ENCODE measurements at places on chromosomes 1 and 21. TPM values are rescaled to one million over a fixed set of nuclear protein-coding genes. Genes with fewer than 3 reads are reported as not detected.

GRCh38 chr21:43691801-43692200 is 27.1 kb upstream of the PDXK start:
- H3K4me3 ChIP-seq, result no peak overlapping the region
- no peaks in the 10 kb centered on the region for H3K27me3 ChIP-seq
- no peak overlapping the region for H3K27ac ChIP-seq
- H3K4me1 ChIP-seq, result no peaks in the 10 kb centered on the region

The CRYZ gene
- total RNA-seq, result 55.9 TPM

GRCh38 chr1:235366286-235366685 is 941 bp upstream of the TBCE start:
- H3K27ac ChIP-seq, result no peak overlapping the region
- no peaks in the 10 kb centered on the region for H3K4me1 ChIP-seq
- H3K36me3 ChIP-seq, result no peaks in the 10 kb centered on the region
- H3K27me3 ChIP-seq, result no peaks in the 10 kb centered on the region

- H3K4me3 ChIP-seq, result no peak overlapping the region
- no peak for DNase-seq
- no peaks in the 10 kb centered on the region for H3K27me3 ChIP-seq
- H3K27ac ChIP-seq, result no peak overlapping the region
- H3K4me1 ChIP-seq, result no peaks in the 10 kb centered on the region
Measured at GRCh38 chr1:168285971-168286927, 5.6 kb downstream of the TBX19 start.

DNA sequence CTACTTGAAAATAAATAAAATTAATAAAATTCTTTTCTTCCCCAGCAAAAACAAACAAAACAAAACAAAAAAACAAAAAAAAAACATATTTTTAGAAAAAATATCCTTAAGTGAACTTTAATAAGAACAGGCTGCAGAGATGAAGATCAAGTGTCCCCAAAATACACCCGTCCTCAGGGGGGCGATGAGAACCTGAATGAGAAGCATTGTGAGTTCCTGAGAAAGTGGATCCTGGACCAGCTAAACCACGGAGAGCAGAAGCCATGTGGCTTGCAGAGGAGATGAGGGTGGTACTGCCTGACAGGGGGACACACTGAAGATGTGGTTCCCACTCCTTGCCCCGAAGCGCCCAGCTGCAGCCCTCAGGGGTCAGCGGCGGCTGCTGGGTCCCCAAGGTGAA is 89.3 kb downstream of the ITPKB start:
- no peak overlapping the region for H3K27ac ChIP-seq
- no peaks in the 10 kb centered on the region for H3K27me3 ChIP-seq
- H3K4me1 ChIP-seq, result peaks cover 22% of the 10 kb centered on the region
- H3K4me3 ChIP-seq, result no peak overlapping the region
- no peak for DNase-seq

- H3K4me3 ChIP-seq, result no peak overlapping the region
- no peak overlapping the region for H3K27ac ChIP-seq
- no peaks in the 10 kb centered on the region for H3K27me3 ChIP-seq
Measured at GRCh38 chr1:162197615-162198421, 128.3 kb downstream of the NOS1AP start.

DNA sequence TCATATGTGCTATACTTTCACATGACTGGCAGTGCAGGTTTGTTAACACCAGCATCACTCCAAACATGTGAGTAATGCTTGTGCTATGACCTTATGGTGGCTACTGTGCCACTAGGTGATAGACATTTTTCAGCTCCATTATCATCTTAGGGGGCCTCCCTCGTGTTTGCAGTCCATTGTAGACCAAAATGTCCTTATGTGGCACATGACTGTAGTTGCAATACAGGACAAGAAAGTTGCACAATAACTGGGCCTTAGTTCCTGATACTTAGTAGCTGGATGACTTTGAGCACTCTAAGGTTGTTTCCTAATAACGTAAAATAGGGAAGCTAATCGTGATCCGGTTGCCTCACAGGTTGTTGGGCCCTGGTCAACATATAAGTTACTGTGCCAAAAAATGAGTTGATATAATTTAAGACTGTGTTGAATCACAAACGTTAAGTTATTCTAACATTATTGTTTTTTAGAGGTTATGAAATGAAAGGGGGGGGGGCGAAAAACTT is 511 bp upstream of the SNX27 start:
- H3K36me3 ChIP-seq, result no peaks in the 10 kb centered on the region
- DNase-seq, result no peak
- H3K4me1 ChIP-seq, result no peaks in the 10 kb centered on the region
- no peaks in the 10 kb centered on the region for H3K27me3 ChIP-seq
- H3K4me3 ChIP-seq, result no peak overlapping the region

DNA sequence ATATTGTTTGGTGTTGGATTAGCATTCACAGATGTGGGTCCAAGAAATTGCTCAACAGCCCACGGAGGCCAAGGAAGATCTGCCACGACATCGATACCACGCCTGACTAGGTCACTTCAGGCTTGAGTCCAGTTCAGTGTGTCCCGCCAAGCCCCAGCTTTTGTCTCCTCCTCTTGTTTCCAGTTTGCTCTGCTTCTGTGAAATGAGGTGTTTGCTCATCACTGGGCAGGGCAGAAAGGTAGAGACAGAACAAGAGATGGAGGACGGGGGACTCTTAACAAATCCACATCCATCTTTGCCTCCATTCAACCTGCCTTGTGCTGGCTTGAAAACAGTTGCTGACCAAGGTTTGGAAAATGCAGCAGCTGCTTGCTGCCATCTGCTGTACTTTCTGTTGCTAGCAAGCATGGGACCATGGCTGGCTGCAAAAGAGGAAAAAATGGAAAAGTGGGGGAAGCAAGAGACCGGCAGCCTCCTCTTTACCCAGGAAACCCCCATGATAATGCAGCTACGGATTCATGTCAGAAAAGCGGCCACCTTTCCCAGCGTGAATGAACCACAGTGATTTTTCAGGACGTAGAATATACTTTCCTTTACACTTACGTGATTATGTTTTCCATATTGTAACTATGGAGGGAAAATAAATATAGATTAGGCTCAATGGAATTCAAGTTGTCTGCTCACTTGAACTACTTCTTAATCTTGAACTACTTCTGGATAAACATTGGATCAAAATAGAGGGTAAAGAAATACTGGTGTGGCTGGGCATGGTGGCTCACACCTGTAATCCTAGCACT is 80.2 kb upstream of the GREM2 start:
- no peaks in the 10 kb centered on the region for H3K4me1 ChIP-seq
- no peaks in the 10 kb centered on the region for H3K27me3 ChIP-seq
- no peak overlapping the region for H3K4me3 ChIP-seq
- no peak overlapping the region for H3K27ac ChIP-seq
- DNase-seq, result no peak
- no peaks in the 10 kb centered on the region for H3K36me3 ChIP-seq

GRCh38 chr1:103958699-103959098 is 209.0 kb downstream of the AMY1C start:
- no peak overlapping the region for H3K4me3 ChIP-seq
- no peaks in the 10 kb centered on the region for H3K27me3 ChIP-seq
- DNase-seq, result no peak
- no peak overlapping the region for H3K27ac ChIP-seq
- no peaks in the 10 kb centered on the region for H3K36me3 ChIP-seq

GRCh38 chr1:65508051-65508450 is 87.6 kb downstream of the LEPR start:
- no peak overlapping the region for H3K27ac ChIP-seq
- H3K36me3 ChIP-seq, result no peaks in the 10 kb centered on the region
- no peaks in the 10 kb centered on the region for H3K27me3 ChIP-seq

- DNase-seq, result no peak
- no peaks in the 10 kb centered on the region for H3K36me3 ChIP-seq
- H3K27me3 ChIP-seq, result no peaks in the 10 kb centered on the region
- no peaks in the 10 kb centered on the region for H3K4me1 ChIP-seq
- H3K4me3 ChIP-seq, result no peak overlapping the region
Measured at GRCh38 chr1:81424061-81424460, 376.7 kb upstream of the ADGRL2 start.

- no peaks in the 10 kb centered on the region for H3K36me3 ChIP-seq
- DNase-seq, result no peak
- no peak overlapping the region for H3K4me3 ChIP-seq
- no peak overlapping the region for H3K27ac ChIP-seq
- no peaks in the 10 kb centered on the region for H3K27me3 ChIP-seq
Measured at GRCh38 chr21:37675202-37675801, 241.0 kb downstream of the KCNJ6 start.

The KLHL12 gene
- total RNA-seq, result 28.5 TPM

DNA sequence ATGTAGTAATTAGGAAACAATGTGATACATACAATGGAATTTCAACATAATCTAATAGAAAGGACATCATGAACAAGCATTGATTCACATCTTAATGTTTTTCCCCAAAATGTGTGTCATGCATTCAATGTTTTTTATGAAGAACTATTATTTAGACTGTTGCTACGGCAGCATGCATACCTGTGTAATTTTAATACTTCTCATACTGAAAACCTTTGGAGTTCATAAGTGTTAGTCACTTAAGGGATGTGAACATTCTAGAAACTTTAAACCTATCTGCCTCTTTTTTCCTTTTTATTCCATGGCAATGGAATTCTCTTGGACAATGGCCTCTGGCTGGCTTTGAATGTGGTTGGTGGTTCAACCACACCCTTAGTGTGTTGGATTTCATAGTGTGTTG is 48.6 kb downstream of the TMPRSS15 start:
- no peak for DNase-seq
- H3K27me3 ChIP-seq, result no peaks in the 10 kb centered on the region
- no peaks in the 10 kb centered on the region for H3K36me3 ChIP-seq
- no peak overlapping the region for H3K4me3 ChIP-seq

DNA sequence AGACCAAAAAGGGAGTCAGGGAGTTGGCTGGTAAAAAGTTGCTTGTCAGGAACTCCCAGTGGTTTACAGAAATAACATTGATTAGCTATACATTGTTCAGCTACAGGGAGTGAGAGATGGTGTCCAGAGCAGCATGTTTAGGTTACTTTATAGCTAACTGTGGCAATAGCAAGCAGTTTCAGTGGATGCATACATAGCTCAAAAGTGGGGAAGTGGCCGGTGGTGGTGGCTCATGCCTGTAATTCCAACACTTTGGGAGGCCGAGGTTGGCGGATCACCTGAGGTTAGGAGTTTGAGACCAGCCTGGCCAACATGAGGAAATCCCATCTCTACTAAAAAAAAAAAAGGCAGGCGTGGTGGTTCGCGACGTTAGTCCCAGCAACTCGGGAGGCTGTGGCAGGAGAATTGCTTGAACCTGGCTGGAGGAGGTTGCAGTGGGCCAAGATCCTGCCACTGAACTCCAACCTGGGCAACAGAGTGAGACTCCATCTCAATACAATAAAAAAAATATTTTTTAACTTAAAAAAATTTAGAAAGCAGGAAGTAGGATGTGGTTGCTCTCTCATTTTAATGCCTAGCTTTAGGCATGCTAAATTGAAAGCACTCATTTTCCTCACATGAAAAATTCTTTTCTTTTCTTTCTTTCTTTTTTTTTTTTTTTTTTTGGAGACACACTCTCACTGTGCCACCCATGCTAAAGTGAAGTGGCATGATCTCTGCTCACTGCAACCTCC is 109.7 kb downstream of the PPIAL4G start:
- H3K4me3 ChIP-seq, result no peak overlapping the region
- no peak overlapping the region for H3K27ac ChIP-seq
- no peak for DNase-seq
- no peaks in the 10 kb centered on the region for H3K27me3 ChIP-seq
- no peaks in the 10 kb centered on the region for H3K4me1 ChIP-seq

DNA sequence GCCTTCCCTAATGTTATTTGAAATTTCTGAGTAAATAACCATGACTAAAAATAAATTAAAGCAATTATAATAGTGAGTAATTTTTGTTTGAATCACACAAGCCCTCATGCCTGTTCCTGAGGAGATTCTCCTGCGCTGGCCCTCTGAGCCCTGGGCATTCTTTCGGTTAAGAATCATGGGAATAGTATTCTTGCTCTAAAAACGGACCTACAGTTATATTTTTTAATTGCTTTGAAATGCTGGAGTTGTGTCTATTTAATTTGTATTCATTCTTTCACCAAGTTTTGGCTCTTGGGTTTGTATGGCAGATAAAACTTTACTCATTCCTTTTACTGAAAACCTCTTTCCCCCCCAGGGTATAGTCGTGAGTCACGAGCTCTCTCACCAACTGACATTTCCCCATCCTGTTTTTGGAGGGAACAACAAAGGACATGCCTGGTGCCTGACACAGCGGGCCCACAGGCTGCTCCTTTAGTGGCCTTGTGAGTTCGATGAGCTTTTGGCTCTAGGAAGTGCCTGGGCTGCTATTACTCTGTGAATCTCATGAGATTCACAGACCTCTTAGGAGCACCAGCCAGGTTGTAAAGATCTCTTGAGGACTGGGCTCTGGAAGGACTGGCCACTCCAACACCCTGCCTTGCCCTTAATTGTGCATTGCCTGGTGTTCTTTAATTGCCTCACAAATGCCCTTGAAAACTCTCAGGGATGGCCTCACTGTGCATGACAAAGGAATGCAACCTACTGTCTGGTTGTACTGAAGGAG is 58.6 kb downstream of the DDR2 start:
- no peaks in the 10 kb centered on the region for H3K27me3 ChIP-seq
- no peak overlapping the region for H3K27ac ChIP-seq

- H3K4me3 ChIP-seq, result no peak overlapping the region
- no peaks in the 10 kb centered on the region for H3K27me3 ChIP-seq
- no peaks in the 10 kb centered on the region for H3K36me3 ChIP-seq
- no peak overlapping the region for H3K27ac ChIP-seq
Measured at GRCh38 chr1:58515794-58516401, 30.6 kb downstream of the OMA1 start.

- no peaks in the 10 kb centered on the region for H3K36me3 ChIP-seq
- DNase-seq, result no peak
- no peaks in the 10 kb centered on the region for H3K27me3 ChIP-seq
- 0 out of 2 replicates have a peak, but pooled peaks cover 3% of the 10 kb centered on the region for H3K4me1 ChIP-seq
Measured at GRCh38 chr1:161402446-161402845, 34.8 kb upstream of the CFAP126 start.

GRCh38 chr21:46031484-46031883 is 49.9 kb downstream of the COL6A1 start:
- H3K27me3 ChIP-seq, result no peaks in the 10 kb centered on the region
- no peaks in the 10 kb centered on the region for H3K36me3 ChIP-seq
- no peak overlapping the region for H3K4me3 ChIP-seq
- DNase-seq, result no peak
- H3K4me1 ChIP-seq, result no peaks in the 10 kb centered on the region

- DNase-seq, result no peak
- no peaks in the 10 kb centered on the region for H3K27me3 ChIP-seq
- H3K36me3 ChIP-seq, result peaks cover 1% of the 10 kb centered on the region
Measured at GRCh38 chr1:6386371-6386949, 7.1 kb downstream of the ACOT7 start.

DNA sequence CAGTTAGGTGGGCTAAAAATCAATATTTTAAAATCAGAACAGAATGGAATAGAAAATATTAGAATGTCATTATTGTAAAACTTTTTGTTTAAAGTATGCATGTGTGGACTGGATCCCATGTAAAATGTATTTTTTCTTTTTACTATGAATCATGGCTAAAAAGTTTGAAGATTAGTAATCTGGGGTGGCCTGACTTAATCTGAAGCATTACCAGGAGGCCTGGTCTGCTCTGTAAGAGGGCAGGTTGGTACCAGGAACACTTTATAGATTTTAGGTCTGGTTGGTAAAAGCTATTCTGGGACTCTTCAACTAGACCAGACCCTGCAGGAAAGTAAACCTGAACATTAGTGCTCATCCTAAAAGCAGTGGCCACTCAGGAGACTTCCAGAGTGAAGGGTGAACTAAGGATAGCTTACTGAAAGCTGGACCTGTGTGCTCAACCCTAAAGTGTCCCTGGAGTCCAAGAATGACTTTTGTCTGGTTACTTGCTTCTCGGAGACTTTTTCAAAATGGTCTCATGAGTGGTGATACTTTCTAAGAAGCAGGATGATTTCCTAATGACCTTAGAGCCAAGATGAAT is 16.5 kb downstream of the RGL1 start:
- DNase-seq, result no peak
- H3K27ac ChIP-seq, result no peak overlapping the region
- H3K4me3 ChIP-seq, result no peak overlapping the region
- H3K36me3 ChIP-seq, result no peaks in the 10 kb centered on the region
- peaks cover 9% of the 10 kb centered on the region for H3K4me1 ChIP-seq
